ENCODE measurements at places on chromosomes 3 and 15. TPM values are rescaled to one million over a fixed set of nuclear protein-coding genes. Genes with fewer than 3 reads are reported as not detected.

Gene AMT
- total RNA-seq: 3.6 TPM

Gene ZCWPW2
- 1.6 TPM for total RNA-seq

Gene XIRP1
- total RNA-seq: 0.19 TPM

Gene ZNF717
- total RNA-seq: 11.6 TPM

Gene ZIC4
- total RNA-seq: 0.49 TPM

Gene SLCO2A1
- 96.8 TPM for total RNA-seq

Gene TTC21A
- total RNA-seq: 3.6 TPM

Gene NME9
- 0.93 TPM for total RNA-seq

Gene SV2B
- total RNA-seq: 6.4 TPM

Gene HGD
- total RNA-seq: 0.39 TPM

Gene GANC
- 51.6 TPM for total RNA-seq

Gene RLBP1
- total RNA-seq: not detected

Gene BNC1
- total RNA-seq: 0.21 TPM

Gene GPR27
- 1.6 TPM for total RNA-seq

Gene ATXN7
- 52.5 TPM for total RNA-seq
